ENCODE measurements at places on chromosomes 2 and 18.

DNA sequence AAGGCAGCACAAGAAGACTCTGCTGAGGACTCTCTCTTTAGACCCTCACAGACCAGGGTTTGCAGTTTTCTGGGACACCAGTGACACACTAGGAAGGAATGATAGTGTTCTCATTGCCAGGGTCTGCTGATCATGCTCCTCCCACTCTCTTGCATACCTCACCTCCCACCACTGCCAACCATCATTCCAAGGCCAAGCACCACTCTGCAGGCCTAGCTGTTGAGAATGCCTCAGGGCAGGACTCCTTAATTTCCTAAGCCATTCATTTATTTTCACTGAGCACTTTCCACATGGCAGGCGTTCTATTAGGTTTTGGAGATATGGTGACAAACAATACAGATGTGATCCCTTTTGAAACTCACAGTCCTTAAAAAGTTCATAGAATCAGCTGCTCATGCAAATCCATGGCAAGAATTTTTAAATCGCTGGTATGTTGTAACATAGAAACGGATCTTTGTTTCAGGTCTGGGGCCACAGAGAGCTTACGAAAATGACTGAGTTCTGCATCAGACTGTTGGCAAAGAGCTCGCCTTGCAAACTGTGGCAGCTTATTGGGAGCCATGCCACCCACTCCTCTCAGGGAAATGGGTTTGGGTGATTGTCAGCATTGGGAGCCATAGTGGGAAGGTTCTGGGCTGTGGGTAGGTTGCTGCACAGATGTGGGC, 78.5 kb downstream of the XDH start:
- DNase-seq: no peak

GRCh38 chr2:96549967-96550786, 13.6 kb downstream of the ARID5A start:
- DNase-seq: peak; percentile 31

GRCh38 chr18:46250812-46251173, 146.6 kb downstream of the HAUS1 start:
- DNase-seq: no peak

DNA sequence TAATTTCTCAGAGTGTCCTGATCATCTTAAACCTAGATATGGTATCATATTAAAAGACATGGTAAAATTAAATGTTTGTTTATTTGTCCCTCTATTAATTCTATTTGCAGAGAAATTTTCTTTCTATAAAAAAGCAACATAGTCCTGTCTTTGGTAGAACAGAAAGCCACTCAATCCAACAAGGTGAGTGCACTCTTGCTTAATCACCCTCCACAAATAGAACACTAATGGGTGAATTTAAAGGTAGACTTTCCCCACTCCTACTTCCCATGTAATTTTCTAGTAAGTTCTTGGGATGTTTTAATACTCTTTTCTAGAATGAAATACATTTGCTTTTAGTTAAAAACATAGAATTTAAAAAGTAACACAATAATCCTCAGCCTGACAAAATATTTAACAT, 97.7 kb downstream of the PIGN start:
- no peak for DNase-seq

GRCh38 chr2:16383411-16383810, 282.2 kb downstream of the CYRIA start:
- DNase-seq: no peak

GRCh38 chr2:239887604-239888003, 137.5 kb downstream of the NDUFA10 start:
- DNase-seq: no peak
